CD4-positive, alpha-beta T cell treated with Interleukin-6 at 100 ng/mL for 8 hours (primary cell): ENCODE measurements at places on chromosomes 13 and 19.

DNA sequence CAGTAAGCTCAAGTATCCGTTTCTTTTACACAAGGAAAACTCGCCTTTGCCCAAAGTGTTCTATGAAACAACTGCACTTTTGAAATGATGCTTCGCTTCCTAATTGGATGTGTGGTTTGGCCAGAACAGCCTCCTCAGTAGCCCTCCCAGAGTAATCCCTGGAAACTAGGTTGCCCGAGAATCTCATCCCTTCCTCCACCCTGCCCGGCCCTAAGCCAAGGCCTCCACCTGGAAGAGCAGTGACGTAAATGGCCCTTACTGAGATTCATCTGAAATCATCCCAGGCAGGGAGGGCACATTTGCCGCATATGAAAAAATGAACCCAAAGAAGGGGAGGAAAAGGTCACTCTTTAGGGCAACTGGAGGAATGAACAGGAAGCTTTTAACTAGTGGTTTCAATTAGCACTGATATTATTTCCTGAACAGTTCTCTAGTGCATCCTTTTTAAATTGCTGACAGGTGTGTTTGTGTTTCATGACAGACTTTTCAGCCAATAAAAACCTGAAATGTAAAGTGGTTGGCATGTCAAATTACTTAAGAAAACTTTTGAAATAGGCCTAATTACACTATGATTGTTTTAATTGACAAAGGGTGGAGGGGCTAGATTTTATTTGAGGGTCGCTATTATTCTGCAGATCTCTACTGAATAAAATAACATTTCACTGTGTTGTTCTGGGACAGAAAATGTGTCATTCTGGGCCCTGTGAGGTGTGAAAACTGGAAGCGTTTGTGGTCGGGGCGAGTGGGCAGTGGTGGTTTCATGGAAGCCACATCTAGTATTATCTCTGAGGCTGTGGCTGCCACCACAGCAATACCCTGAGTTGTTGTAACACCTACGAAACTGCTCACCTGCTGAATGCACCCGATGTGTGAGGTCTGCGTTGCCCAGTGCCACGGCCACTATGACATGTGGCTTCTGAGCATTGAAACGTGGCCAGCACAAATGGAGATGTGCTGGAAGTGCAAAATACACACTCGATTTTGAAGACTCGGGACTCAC is 112.1 kb downstream of the ZIC5 start:
- no peak for DNase-seq

DNA sequence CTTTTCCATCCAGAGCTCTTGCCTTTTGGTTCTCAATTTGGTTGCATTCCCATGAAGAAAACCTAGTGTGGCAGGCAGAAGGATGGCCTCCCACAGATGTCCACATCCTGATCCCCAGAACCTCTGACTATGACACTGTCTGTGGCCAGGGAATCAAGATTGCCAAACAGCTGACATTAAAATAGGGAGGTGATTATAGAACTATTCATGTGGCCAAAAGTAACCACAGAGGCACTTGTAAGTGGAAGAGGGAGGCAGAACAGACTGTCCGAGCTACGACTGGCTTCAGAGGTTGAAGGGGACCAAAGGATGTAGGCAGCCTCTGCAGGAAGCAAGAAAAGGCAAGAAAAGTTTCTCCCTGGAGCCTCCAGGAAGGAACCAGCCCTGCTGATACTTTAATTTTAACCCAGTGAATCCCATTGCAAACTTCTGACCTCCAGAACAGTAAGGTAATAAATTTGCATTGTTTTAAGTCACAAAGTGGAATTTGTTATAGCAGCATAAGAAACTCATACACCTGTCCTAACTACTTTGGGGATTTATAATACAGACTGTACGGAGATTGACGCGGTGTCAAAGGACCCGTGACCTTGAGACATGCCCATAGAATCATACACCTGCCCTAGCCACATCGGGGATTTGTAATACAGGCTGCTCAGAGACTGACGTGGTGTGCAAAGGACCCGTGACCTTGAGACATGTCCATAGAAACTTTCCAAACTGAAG is 106.5 kb downstream of the ATP11A start:
- no peak for DNase-seq

DNA sequence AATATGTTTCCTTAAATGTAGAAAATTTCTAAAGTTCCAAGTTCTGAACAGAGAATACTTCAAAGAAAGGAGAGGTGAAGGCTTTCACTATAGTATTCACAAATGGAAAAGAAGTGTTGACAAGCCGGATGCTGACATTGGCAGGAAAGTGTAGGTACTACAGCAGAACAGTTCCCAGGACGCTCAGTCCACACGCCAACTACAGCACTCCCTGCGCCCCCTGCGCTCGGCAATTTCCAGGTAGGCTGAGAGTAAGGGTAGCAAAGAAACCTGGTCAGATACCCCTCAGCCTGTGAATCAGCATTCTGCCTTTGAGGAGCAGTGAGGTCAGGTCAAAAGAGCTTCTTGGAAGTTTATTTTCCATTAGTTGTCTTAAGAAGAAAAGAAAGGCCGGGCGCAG is 115.3 kb downstream of the NALCN start:
- no peak for DNase-seq

- DNase-seq: no peak
These were observed 228.5 kb upstream of the ARGLU1 start for GRCh38 chr13:106796280-106797047.

DNA sequence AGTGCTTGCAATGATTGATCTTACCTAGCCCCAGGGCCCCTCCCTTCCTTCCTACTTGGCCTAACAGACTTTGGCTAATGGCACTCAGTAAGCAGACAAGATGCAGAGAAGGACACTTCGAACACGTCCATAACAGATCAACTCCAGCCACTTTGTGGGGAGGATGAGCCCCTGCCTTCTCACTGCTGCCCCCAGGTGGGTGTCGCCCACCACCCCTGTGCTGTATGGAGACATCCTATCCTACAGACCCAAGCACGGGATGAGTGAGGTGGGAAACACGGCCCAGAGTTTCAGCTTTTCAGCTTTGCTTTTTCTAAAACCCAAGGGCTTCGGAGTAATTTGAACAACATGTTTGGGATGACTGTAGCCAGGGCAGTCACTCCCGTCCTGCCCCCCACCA is 5.5 kb downstream of the SLC7A1 start:
- DNase-seq: no peak

DNA sequence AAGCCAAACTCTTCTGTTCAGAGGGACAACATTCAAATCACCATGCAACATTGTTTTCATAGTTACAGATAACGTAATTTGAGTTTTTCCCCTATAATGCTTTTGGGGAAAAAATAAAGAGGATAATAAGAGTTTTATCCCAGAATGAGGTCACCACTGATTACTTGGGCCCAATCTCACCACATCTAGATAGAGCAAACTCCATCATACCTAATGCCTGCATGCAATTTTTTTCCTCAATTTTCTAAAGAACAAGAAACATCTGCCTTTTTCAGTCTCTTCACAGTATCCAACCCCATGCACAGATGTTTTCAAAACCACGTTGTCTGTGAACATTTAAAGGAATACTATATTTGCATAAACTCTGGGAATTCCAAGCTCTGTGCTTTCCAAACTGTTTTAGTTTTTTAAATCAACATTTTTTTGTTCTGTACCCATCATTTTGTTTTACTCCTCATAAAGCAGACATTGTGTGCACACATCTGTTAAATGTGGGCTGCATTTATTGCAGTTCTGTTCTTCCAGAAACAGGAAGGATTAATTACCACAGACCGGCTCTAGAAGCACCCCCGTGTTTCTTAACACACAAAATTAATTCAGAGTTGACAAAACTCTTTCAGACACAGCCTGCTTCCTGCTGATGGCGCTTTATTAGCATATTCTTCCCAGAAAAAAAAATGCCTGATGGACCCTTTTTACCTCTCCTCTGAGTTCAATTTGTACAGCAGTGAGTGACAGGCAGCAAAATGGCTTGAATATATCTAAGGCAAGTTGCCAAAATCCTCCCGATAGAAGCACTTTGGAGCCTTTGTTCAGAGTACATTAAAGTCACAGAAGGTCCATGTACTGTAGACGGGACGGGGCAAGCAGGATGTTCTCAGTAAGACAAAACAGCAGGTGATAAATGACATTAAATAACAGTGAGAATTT is 1171.9 kb downstream of the EFNB2 start:
- DNase-seq: no peak

DNA sequence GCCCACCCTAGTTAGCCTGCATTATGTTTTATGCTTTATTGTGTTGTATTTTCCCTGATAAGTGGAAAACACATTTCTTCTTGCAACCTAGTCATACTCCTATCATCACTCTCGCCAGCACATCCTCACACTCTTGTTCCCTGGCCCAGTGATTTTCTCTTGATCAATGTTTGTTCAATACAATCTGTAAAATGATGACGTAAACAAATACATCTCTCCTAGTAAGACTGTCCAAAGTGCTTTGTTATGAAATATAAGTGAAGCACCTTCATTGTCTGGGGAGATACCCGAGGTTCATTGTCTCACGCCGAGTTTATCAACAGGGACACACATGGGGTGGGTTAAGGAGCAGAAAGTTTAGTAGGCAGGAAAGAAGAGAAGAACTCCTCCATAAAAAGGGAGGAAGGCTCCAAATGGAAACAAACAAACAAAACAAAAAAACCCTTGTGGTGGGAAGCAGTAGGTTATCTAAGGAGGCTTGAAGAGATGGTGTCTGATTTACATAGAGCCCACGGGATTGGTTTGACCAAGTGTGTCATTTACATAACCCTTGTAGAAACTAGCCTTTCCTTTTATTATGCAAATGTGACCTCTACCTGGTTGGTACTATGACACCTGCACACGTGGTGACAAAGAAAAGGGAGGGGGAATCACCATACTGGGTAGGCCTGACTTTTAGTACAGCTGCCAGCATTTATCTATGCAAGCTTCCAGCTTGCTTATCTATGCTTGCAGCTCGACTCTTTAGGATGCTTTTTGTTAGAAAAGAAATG is 1317.9 kb upstream of the SPRY2 start:
- DNase-seq: no peak

GRCh38 chr13:36293497-36293896 is 4.1 kb downstream of the CCDC169 start:
- no peak for DNase-seq

DNA sequence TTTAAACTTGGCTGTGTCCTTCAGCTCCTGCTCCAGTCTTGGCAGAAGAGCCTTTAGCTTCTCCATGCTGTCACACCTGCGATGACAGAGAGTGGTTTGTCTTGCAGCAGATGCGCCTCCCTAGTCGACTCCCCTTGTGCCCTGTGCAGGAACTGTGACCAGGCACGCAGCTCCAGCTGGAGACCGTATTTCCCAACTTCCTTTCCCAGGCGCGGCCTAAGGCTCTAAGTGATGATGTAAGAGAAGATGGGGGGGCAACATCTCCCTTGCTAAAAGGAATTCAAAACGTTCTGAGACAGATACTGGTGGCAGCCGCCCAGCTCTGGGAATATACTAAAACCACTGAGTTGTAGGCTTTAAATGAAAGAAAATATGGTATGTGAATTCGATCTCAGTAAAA is 16.3 kb downstream of the DCUN1D2 start:
- no peak for DNase-seq

- DNase-seq: no peak
These were observed 33.7 kb upstream of the TDRD3 start for GRCh38 chr13:60363288-60363687.

- DNase-seq: no peak
These were observed 480.5 kb upstream of the SPRY2 start for GRCh38 chr13:80821466-80821865.

DNA sequence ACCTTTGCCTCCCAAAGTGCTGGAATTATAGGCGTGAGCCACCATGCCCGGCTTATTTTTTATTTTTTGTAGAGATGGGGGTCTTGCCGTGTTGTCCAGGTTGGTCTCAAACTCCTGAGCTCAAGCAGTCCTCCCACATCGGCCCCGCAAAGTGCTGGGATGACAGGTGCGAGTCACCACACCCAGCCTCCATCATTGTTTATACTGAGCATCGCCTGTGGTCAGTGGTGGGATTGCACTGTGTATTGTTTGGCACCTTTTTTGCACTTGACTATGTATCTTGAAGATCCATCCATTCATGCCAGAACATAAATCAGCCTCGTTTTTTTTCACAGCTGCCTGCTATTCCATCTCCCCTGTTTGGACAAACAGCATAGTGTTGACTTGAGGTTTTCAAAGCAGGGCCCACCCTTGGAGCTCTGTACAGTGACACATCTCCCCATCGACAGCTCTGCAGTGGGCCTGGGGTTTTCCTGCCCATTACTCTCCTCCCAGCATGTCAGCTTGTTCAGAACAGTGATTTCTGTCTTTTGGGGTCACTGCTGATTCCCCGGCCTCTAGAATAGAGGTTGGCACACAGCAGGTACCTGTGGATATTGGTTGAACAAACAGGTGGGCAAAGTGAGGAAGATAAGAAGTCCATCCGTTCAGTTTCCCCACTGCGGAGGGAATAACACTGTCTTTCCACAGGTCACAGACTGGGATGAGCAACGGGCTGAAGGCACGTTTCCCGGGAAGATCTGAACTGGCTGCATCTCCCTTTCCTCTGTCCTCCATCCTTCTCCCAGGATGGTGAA is 8.2 kb upstream of the UPK1A start:
- DNase-seq: no peak

GRCh38 chr19:43290568-43291359 is 21.4 kb upstream of the PSG9 start:
- DNase-seq: no peak

GRCh38 chr19:43474986-43475705 is 9.7 kb upstream of the LYPD3 start:
- DNase-seq: peak; percentile 91

GRCh38 chr19:38360839-38361631 is 13.3 kb upstream of the PSMD8 start:
- DNase-seq: no peak

- no peak for DNase-seq
These were observed 603.7 kb downstream of the UQCRFS1 start for GRCh38 chr19:28609091-28609755.

DNA sequence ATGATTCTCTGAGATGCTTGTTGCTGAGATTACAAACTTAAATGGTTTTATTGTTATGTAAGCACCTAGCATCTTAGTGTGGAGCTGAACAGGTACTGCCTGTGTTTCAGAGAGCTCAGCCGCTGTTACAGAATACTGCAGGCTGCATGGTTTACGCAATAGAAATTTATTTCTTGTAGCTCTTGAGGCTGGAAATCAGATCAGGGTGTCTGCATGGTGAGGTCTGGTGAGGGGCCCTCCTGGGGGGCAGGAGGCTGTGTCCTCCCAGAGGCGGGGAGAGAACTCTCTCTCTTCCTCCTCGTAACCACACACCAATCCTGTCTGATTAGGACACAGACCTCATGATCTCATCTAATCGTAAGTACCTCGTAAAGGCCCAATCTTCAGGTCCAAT is 13.1 kb downstream of the ATP11A start:
- no peak for DNase-seq

- DNase-seq: no peak
These were observed 1.3 kb upstream of the GJB2 start for GRCh38 chr13:20193907-20194631.
